ENCODE measurements at places on chromosomes 3 and 15. TPM values are rescaled to one million over a fixed set of nuclear protein-coding genes. Genes with fewer than 3 reads are reported as not detected.

DNA sequence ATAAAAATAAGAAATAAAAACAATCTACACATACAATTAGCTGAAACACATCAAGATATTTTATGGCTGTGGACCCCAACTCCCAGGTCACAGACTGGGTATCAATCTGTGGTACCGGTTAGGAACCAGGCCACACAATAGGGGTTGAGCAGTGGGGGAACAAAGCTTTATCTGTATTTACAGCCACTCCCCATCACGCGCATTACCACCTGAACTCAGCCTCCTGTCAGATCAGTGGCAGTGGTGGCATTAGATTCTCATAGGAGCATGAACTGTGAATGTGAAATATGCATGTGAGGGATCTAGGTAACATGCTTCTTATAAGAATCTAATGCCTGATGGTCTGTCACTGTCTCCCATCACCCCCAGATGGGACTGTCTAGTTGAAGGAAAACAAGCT lies 17.7 kb upstream of the DNAJC19 start:
- no peaks in the 10 kb centered on the region for H3K27me3 ChIP-seq
- H3K4me3 ChIP-seq = no peak overlapping the region
- H3K27ac ChIP-seq = no peak overlapping the region
- H3K4me1 ChIP-seq = no peaks in the 10 kb centered on the region
- H3K36me3 ChIP-seq = no peaks in the 10 kb centered on the region

Gene KIF15
- 32.2 TPM for total RNA-seq

DNA sequence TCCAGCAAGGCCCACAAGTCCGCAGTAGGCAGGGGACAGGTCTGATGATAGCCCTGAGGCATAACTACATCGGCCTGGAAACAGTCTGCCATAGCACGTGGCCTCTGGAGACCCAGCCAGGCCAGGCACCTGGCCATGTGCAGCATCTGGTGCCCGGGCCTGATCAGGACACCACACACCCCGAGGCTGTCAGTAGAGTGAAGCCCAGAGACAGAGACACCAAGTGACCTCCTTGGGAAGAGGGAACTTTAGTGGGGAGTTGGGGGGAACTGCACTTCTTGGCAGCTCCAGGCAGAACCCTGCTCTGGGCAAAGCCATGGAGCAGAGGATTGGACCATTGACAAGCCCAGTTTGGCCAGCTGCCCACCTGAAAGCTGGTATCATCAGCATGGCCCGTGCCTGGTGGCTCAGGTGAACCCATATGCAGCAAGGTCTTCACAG lies 1.2 kb downstream of the SHISA5 start:
- H3K36me3 ChIP-seq = peaks cover 6% of the 10 kb centered on the region
- H3K4me3 ChIP-seq = no peak overlapping the region
- no peaks in the 10 kb centered on the region for H3K27me3 ChIP-seq
- DNase-seq = no peak
- H3K4me1 ChIP-seq = peaks cover 4% of the 10 kb centered on the region

DNA sequence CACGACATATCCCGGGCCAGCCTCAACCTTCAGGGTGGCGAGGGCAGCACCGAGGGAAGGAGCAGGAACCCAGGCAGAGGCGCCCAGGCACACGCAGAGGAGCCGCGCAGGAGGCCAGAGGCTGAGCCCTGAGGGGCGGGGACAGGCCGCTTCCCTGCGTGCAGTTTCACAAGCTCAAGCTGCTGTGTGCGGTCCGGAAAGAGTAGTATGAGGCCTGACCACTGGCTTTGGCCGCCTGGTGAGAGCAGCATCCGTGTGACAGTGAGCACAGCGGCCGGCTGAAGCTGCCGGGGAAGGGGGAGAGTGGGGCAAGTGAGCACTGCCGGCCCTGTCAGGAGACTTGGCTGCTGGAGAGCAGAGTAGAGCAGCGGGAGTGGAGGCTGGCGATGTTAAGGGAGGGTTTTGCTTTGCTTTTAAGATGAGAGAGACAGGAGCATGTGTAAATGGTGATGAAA lies 8.7 kb downstream of the ZDHHC19 start:
- no peak overlapping the region for H3K27ac ChIP-seq
- H3K27me3 ChIP-seq = no peaks in the 10 kb centered on the region
- no peaks in the 10 kb centered on the region for H3K36me3 ChIP-seq
- H3K4me3 ChIP-seq = no peak overlapping the region

Gene TRAIP
- 3.2 TPM for total RNA-seq

- no peak for DNase-seq
- H3K36me3 ChIP-seq = no peaks in the 10 kb centered on the region
These were observed 63.4 kb downstream of the ARHGEF26 start for GRCh38 chr3:154184582-154184981.

Gene LSAMP
- total RNA-seq = 2.1 TPM

- no peaks in the 10 kb centered on the region for H3K4me1 ChIP-seq
- no peak overlapping the region for H3K4me3 ChIP-seq
These were observed 74.5 kb downstream of the CPNE4 start for GRCh38 chr3:131960324-131960723.

Measured in Peyer's patch (tissue), 4 donors.